Activated CD4-positive, alpha-beta T cell treated with anti-CD3 and anti-CD28 coated beads, Interleukin-2, amount 50 U/mL, for 24 hours (primary cell): ENCODE measurements at places on chromosomes 7 and 10.

DNA sequence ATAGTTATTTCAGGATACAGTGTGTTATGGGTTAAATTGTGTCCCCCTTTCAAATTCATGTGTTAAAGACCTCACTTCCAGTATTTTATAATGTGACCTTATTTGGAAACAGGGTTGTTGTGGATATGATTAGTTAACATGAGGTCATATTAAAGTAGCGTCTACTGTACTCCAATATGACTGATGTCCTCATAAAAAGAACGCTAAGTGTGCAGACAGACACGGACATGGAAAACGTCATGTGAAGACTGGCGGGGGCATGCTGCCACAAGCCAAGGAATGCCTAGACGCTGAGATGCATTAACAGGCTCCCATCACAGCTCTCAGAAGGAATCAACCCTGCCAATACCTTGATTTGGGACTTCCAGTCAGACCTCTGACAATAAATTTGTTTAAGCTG, 1.5 kb upstream of the WDR37 start:
- DNase-seq, result no peak

DNA sequence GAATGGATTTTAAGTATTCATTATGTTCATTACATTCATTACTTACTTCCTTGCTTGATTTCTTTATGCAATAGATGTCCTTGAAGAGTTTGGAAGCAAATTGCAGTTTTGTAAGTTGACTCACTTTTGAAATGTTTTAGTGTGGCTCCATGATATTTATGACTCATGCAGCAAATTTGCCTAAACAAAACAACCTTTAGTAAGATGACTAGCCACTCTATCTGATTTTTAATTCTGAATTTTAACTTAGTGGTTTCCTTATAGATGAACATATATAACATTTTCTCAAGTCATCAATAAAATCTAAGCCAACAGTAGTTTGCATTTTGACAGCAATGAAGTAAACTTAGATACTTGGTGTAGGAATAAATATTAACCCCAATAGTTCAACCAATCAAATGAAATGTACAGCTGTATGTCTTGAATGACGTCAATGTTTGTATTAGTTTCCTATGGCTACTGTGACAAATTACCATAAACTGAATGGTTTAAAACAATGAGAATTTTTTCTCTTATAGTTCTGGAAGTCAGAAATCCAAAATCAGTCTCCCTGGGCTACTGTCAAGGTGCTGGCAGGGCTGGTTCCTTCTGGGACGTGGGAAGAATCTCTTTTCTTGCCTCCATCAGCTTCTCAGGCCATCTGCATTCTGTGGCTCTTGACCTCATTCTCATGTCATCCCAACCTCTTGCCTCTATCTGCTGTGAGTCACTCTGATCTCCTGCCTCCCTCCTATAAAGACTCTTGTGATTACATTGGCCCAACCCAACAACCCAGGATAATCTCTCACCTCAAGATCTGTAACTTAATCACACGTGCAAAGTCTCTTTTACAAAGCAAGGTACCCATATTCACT, 73.4 kb downstream of the AHR start:
- no peak for DNase-seq

GRCh38 chr10:71816936-71817618, 34.0 kb downstream of the PSAP start:
- DNase-seq, result no peak

- DNase-seq, result no peak
These were observed 14.7 kb upstream of the CDH23 start for GRCh38 chr10:71382028-71382427.

DNA sequence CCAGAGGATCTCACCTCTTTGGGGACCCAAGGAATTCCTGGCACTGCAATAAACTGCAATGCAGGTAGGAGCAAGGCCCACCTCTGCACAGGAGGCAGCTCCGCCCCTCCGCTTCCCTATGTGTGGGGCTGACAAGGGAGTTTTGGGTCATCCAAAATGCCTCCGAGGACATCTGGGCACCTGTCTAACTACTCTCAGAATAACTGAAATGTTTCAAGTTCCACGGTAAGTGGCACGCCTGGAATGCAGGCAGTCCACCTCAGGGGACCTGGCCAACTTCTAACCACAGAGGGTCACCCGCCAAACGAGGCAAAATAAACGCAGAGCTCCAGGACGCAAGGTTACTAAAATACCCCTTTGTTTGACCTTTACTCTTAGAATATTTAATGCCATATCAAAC, 102.5 kb downstream of the FGFR2 start:
- DNase-seq, result no peak

DNA sequence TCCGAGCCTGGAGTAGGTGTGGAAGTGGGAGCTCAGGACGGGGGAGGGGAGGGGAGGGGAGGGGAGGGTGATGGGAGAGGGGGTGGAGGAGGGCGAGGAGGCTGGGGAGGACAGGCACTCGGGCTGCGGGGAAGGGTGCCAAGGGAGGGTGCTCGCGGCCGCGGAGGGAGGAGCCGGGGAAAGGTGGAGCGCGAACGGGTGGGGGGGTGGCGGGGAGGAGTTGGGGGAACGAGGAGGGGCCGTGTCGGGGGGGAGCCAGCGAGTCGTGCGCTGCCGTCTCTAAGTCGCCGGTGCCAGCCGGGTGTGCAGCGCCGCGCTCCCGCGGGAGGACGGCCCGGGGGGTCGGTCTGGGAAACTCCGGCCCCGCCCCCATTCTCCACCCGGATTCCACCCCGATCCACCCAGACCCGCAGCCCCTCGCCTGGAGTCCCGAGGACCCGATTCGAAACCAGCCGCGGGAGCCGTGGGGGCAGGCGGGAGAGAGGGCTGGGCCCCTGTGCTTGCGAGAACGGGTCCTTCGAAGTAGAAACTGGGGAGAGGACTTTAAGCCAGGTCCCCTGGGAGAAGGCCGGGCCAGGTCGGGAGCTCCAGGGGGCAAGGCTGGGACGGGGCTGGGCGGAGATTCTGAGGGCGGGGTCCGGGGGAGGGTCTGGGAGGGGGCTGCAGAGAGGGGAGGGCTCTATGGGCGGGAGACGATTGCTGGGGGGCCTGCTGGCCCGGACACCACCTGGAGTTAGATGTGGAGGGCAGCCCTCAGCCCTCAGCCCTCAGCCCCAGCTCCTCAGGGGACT, at the start of gene ZNF467:
ZNF467 (minus strand) TSS at position 143 of the 791 bp plus-strand sequence. CDS start 2,556 bp downstream, outside the sequence.
- DNase-seq, result no peak

DNA sequence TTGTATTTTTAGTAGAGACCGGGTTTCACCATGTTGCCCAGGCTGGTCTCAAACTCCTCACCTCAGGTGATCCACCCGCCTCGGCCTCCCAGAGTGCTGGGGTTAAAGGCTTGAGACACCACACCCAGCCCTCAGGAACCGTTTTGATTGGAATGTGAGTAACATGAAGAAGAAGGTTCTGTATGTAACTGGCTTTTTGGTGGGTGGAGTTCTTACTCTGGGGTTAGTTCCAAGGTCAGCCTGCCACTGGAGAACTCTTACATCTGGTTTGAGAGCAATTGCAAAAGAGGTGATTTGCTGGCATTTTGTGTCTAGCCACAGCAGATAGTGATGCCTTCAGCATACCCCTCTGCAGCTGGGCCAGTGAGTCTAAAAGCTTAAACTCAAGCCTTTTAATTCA, 457.8 kb upstream of the VSTM2A start:
- no peak for DNase-seq

GRCh38 chr7:49563693-49564378, 209.6 kb upstream of the VWC2 start:
- no peak for DNase-seq

DNA sequence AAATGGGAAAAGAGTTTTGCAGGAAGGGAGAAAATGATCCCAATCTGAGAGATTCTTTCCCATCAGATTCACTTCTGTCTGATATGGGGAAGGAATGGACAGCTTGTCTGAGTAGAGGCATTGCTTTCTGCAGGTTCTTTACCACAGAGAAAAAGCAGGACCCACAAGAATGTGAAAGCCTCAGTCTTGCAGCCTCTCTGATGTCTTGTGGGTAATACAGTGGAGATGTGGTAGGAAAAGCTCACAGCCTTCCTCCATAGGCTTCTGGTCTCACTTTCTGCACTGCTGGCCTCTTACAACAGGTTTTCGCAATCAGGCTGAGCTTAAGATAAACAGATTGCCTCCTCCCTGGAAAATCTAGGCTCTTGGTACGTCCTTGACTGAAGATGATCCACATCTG, 551 bp downstream of the IFIT1 start:
- DNase-seq, result no peak

DNA sequence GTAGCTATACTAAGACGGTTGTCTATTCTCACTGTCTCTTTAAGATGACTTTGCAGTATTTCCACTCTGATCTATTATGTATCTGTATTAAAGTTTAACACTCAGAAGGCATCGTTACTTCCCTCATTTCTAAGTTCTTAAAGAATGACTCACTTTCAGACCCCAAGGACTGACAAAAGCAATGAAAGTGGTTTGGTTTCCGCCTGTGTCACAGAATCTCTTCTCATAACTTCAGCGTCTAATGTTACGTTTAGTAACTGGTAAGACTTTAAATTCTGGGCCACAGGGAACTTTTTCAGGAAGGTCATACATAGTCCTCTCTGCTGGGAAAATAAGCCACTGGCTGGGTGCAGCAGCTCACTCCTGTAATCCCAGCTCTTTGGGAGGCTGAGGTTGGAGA, 892.0 kb upstream of the AUTS2 start:
- DNase-seq, result no peak

DNA sequence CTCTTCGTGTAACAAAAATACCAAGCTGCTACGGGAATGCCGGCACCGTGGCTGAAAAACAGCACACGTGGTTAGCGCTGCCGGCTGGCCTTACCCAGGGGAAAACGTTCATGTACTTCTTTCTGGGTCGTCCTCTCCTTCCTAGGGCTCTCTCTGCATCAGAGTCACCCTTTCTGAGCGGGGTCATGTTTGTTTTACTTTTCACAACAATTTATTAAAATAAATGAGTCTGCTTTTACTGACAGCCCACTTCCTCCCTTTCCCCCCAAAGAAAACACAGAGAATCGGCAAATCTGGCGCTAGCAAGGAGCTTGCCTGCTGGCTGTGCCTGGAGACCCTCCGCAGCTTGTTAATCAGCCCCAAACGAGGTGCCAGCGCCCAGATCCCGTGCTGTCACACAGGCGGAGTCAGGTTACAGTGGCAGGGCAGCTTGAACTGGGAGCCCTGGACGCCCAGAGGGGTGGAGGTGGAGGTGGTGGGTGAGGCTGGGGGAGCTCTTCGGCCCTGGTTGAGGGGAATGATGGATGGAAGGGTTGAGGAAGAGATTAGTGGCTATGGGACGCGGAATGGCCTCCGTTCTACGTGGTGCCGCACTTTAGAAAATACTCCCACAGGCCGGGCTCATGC, 162.2 kb upstream of the TNS3 start:
- DNase-seq, result no peak

DNA sequence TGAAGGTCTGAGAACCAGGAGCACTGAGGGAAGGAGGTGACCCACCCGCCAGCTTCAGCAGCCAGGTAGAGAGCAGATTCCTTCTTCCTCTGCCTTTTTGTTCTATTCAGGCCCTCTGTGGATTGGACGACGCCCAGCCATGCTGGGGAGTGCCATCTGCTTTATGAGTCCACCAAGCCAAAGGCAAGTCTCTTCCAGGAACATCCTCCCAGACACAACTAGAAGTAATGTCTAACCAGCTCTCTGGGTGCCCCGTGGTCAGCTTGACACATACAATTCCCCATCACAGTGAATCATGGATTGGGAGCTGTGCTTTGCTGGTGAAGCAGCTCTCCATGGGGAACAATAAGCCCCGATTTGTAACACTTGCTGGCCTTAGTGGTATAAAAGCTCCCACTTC, 125.2 kb downstream of the CCDC3 start:
- no peak for DNase-seq

DNA sequence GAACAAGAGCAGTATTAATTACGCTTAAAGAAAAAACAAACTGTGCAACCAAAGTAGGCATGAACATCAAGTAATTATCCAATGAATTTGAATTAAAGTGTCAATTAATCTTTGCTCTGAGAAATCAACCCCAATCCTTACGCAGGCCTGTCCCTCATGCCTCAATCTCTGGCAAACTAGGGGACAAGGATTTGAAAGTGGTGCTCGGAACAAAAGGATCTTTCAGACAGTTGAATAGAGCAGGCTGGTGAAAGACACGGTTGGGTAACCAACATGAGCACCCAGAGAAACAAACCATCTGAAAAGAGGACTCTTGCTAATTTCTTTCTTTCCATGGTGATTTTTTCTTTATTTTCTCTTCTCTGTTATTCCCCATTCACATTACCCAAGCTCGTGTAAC, 203.5 kb upstream of the PHF14 start:
- DNase-seq, result no peak

DNA sequence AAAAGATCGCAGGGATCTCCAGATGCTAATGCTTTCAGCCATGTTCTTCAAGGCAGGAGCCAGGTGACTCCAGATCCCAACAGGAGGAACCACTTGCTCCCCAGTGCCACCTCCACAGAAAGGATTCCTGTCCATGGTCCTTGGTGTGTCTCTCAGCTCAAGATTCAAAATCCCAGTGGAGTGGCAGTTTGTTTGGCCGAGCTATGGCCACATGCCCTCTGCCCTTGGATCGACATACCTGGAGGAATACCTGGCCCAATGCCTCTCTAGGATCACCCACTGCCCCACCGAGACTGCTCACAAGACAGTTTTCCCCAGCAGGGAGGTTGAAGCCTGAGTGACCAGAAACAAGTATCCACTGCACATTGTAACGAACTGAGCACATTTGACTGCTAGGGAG, 3.9 kb upstream of the GPRIN2 start:
- no peak for DNase-seq

GRCh38 chr7:48108959-48109847, 20.1 kb downstream of the UPP1 start:
- no peak for DNase-seq

DNA sequence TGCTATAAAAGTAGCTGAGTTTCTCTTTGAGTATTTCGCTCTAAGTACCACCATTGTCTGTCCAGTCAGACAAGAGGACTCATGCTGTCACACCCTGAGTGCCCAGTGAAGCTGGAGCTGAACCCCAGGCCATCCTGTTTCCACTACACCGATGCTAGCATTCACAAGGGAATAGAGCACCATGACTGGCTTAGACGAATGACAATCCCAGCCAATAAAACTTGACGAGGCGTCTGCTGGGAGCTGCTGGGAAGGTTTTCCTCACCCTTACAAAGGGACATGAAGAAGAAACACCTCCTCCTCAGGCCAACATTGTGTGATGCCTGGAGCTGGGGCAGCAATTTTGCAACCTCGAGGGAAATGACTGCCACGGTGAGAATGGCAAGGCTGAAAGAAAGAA, 17.5 kb upstream of the SLIT1 start:
- no peak for DNase-seq
